ENCODE measurements at places on chromosomes 6 and 20.

DNA sequence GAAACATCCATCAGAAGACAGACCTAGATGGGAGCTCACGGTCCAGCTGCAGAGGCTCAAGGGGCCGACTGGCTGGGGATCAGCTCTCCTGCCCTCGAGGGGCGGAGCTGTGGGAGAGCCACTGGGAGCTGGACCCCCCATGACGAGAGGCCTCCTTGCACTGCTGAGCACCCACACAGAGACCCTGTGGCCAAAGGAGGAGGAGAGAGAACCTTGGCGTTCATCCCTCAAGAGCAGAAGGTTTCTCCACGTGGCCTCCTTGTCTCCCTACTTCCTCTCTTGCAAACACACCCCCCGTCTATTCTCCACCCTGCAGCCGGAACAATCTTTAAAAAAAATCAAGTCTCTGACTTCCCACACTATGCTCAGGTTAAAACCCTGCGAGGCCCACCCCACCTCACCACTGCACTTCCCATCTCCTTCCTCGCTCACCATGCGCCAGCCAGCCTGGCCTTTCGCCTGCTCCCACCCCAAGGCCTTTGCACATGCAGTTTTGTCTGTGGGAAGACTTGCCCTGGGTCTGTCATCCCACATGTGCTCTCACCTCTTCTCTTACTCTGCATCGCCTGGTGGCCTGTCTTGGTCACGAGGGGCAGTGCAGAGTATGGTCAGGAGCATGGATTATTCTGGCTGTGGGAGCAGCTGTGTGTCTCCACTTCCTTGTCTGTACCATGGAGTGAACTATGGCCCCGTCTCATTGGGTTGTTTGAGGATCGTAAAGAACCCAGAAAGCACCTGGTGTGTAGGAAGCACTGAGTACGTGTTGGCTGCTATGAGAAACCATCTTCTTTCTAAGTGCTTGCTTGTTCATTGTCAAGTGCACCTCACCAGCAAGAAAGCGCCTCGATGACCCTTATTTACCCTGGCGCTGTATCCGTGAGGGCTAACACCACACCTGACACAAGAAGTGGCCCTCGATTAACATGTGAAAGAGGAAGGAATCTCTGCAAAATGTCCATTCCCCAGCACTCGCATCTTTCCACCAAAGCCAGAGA is 32.9 kb downstream of the PMEPA1 start:
- no peak for DNase-seq

DNA sequence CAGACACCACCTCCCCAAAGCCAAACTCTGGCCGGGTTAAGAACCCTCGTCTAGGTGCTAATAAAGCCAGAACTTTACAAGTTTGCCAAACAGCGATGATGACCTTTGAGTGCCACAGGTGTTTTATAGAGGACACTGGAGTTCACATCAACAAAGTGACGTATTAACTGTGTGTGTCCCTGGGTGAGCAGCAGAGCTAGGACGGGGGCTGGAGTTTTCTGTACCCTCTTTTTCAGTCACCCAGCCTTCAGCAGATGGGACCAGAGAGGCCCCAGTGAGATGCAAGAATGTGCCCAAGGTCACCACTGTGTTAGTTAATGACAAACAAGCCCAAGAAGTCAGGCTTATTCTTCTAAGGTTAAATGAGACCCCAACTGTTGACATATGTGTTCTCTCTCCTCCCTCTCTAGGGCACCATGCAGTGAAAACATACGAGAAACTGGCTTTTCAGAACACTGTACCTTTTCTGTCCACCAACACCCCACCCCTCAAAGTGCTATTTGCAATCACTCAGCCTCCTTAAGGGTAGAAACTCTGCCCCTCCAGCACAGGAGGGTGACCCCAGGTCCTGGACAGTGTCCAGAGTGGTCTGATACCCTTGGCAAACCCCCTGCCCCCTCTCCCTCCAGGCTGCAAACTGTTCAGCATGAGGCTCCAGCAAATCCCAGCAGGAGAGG is 5.2 kb downstream of the SDC4 start:
- DNase-seq: no peak

DNA sequence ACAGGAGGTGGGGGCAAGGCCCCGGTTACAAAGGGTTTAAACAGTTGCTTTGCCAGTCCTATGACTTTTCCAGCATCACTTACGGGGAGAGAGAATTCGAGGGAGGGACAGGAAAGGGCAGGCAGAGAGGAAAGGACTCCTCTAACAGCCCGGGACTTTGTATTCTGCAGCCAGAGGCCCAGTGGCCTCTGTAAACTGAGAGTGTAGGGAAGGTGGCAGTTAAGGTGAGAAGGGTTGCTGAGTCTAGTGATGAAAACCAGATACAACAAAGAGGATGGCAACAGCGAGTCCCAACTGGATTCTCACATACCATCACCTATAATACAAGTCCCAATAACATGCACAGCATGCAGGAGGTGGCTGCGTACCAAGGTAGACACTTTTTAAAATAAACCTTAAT is 13.5 kb downstream of the PLAGL2 start:
- DNase-seq: no peak

GRCh38 chr6:3081960-3082359 is 13.7 kb downstream of the RIPK1 start:
- DNase-seq: no peak

DNA sequence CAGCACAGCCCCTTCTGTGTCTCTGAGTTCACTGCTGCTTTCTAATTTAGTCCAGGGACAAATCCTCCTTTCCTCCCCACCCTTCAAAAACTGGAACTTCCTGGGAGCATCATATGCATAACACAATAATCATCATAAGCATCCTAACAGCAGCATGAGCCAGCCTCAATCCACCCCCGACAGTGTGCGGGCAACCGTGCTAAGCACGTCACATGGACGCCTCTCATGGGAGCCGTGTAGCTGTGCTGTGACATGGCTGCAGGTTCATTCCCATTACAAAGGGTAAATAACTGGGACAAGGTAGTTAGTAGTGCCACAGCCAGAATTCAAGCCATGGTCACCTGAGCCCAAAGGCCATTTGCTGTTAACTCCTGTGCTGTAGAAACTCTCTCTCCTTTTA is 24.5 kb upstream of the ULBP3 start:
- no peak for DNase-seq

GRCh38 chr6:28137505-28137981 is 4.1 kb upstream of the ZKSCAN8 start:
- no peak for DNase-seq

GRCh38 chr20:46767127-46767761 is 57.8 kb downstream of the SLC2A10 start:
- DNase-seq: peak; percentile 14

GRCh38 chr6:21085211-21085610 is 508.3 kb upstream of the SOX4 start:
- no peak for DNase-seq

DNA sequence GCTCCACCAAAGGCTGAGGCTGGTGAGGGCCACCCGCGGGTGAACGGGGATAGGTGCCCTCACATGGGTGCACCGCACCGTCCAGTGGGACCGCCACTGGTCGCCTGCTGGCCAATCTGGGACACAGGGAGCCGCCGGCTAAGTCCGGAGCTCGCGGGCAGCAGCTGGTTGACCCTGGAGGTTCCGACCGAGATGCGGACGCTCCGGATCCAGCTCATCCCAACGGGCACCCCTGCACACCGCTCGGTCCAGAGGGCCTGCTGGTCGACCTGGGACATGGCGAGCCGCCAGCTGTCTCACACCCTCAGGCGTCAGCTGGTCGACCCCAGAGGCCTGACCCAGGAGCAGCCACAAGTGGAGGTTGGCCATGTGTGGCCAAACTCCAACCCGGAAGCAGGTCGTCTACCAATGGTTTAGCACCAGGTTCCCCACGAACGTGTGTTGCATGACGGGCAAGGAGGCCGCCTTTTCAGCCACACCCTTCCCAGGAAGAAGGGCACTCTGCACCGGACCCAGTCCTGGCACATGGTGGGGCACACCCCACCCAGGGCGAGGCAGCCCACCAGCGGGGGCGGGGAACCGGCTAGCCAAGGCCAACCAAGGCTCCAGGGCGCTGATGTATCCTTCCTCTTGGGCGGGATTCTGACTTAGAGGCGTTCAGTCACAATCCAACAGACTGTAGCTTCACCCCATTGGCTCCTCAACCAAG is 746.0 kb upstream of the DEFB115 start:
- no peak for DNase-seq

Data from CD4-positive, alpha-beta T cell treated with Interleukin-17A for 4 hours (primary cell).